Heart right ventricle (tissue), 16 donors: ENCODE measurements at places on chromosomes 11 and 22. TPM values are rescaled to one million over a fixed set of nuclear protein-coding genes. Genes with fewer than 3 reads are reported as not detected.

POU2AF1 gene
- total RNA-seq = 0.09 TPM

PHETA2 gene
- total RNA-seq = 6.3 TPM

TMA7B gene
- total RNA-seq = not detected

RIMBP3C gene
- 0.16 TPM for total RNA-seq

PCNX3 gene
- total RNA-seq = 11.7 TPM

PIM3 gene
- 32.4 TPM for total RNA-seq
